ENCODE measurements at places on chromosomes 3 and 15.

DNA sequence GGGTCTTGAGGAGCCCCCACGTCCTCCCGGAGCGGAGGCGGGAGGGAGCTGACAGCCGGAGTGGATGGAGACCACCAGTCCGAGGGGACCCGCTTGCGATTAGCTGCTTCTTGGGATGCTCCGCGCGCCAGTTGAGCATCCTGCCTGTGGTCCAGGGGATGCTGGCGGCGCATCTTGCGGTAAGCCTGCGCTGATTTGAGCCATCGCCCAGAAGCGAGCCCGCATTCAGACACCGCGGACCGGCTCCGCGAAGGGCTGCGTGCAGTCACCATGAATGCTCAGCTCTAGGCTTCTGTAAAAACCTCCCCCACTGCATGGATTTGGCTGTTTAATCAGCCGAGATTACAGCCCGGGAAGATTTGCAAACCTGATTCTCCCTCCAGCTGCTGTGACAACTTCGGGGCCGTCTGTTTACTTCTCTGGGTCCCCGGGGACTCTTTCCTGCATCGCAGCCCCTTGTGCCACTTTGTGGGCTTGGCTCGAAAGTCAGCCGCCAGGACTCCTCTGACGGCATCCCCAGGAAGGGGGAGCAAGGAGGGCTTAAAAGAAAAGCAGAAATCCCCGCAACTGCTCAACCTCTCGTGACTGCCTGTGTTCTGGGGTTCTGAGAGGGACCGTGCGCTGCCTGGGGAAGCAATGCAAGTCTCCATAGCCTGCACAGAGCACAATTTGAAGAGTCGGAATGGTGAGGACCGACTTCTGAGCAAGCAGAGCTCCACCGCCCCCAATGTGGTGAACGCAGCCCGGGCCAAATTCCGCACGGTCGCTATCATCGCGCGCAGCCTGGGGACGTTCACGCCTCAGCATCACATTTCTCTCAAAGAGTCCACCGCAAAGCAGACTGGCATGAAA is 171.1 kb downstream of the KCNAB1 start:
- DNase-seq, result no peak

GRCh38 chr3:54563501-54564200 is 364.2 kb downstream of the LRTM1 start:
- DNase-seq, result no peak

DNA sequence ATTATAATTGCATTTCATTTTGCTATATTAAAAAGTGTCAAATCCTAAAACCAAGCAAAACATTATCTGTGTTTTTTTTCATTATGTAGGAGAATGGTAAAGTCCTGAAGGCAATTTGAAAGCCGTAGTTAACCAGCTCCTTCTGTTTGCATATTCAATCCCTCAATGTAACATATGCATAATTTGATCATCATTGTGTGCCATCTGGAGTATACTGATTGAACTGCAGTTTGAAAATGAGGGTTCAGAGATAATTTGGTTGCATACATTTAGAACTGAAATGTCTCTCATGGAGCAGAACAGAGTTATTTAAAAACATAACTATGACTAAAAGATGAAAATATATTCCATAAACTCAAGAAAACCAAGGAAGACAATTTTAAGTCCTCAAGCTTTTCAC is 518.6 kb downstream of the GBE1 start:
- DNase-seq, result no peak

DNA sequence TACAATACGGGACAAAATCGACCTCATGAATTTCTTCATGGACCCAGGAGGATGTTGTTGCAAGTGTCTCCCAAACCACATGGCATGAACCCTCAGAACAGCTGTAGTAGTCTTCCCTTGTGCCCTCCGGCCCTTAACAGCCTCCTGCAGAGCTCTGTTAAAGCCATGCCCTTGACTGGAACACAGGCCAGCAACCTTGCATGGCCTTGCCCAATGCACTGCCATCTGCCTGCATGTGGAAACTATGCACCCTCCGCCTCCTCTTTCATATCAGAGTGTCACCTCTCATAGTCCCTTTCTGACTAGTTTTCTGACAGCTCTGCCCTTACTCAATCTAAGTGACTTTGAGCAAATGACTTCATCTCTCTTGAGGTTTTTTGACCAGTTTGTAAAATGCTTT is 39.4 kb upstream of the TRIM71 start:
- DNase-seq, result no peak

DNA sequence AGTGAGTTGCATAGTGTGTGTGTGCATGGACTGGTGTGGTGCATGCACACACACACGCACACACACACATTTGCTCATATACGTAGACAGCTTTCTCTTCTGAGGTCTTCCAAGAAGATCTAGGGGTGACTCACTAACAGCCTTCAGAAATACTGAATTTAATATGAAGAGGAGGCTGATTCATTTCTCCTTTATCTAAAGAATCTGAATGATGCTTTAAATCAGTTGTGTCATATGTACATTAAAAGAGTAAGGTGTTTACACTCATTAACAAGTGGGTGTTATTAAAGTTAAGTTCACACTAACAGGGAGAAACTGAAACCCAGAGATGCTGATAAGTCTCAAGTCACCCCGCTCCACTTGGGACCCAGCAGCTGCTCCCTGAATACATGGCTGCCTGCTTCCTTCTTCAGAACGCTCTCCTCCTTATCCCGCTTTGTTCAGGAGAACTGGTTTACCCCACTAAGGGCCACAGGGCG is 22.0 kb downstream of the TMPRSS7 start:
- no peak for DNase-seq

GRCh38 chr3:12598890-12599289 is 42.0 kb downstream of the MKRN2 start:
- no peak for DNase-seq

- no peak for DNase-seq
These were observed 9.1 kb upstream of the ARHGEF3 start for GRCh38 chr3:56810577-56811545.

GRCh38 chr15:38707802-38708671 is 143.4 kb upstream of the RASGRP1 start:
- DNase-seq, result no peak

DNA sequence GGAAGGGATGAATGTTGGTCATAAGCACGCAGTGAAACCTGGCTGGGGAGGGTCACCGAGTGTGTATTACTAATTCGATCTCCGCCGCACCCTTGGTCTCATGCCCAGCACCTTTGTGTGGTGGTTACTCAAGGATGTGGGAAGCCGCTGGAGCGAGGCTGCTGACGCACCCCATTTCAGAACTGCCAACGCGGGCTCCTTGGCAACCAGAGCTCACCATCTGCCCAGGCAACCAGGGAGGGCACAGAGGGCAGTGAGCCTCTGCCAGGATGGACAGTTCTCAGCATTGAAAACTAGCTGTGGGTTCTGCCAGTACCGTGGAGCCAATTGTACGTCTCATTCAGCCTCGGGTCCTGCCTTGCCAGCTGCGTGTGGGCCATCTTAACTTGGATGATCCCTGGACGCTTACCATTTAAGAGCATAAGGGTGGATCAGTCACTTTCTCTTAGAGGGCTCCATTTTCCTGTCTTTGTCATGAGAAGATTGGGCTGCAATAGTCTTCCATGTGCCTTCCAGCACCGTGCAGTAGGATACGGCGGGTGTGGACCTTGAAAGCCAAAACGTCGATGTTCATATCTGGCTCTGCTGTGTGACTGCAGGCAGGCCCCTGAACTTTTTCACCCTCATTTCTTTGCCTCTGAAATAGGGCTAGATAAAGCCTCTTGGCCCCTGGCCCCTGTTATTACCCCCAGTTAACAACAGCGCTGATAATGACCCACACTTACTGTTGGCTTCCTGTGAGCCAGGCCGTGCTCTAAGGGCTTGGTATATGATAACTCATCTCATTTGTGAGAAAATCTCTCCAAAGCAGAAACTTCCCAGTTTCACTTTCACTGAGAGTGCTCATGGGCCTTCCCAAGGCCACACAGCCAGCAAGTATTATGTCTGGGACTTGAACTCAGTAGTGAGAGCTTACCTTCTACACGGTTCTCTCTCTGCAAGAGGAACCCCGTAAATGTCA is 238.8 kb downstream of the OPA1 start:
- peak; percentile 72 for DNase-seq

DNA sequence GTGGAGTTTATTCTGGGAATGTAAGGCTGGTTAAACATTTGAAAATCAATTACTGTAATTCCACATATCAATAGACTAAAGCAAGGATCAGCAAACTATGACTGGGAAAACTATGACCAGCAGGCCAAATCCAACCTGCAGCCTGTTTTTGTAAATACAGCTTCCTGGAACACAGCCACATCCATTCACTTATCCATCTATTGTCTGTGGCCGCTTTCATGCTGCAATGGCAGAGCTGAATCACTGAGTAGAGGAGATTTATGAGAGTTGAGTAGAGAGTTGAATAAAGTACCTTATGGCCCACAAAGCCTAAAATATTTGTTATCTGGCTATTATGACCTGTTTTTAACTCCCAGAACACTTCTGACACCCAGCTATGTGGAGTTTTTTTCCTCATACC is 12.2 kb downstream of the MYLK start:
- DNase-seq, result peak; percentile 61

DNA sequence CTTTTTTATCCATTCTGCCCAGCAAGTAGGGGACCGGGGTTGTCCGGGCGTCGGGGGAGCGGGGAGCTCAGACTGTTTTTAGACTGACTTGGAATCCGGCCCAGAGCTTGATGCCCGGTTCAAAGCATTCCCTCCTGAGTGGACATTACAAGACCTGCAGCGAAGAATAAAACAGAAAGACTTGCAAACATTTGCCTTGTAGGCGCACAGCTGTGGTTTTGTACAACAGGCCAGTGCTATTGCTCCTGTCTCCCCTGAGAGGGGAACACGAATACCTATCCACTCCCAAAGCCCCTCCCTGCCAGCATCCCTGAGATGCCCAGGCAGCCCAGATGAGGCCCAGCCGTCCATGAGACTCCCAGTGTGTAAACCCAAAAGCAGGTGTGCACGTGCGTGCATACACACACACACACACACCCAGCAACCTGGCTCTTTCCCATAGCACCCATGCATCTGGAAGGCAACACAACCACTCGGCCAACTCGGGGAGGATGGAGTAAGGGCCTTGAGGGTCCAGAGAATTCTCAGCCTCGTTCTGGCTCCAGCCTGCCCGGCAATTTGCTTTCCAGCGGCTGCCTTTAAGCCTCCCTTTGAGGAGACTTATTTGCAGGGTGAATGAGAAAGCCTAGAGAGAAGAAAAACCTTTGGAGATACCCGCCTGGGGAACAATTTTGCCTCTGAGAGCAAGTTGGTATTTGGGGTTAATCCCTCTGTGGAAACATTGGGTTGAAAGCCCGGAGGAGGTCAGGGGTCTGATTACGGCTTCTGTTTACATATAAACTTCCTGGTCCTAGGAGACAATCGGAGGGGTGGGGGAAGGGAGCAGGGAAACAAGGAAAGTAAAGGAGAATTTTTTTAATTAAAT is 161.0 kb upstream of the HES1 start:
- DNase-seq, result no peak

DNA sequence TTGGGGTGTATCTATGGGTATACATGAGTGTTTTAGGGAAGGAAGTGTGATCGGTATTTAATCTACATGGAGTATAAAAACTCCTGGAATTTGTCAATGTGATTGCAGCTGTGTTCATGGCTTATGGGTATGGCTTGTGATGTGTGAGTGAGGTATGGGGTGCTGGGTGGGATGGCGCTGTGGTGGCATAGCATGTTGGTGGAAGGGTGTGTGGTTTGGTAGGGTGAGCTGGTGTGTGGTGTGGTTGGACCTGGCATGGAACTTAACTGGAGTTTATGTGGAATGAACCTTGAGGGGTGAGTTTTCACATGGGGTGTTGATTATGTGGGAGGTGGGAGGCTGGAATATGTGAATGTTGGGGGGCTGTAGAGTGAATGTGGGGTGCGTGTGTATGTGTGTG is 492 bp upstream of the MOBP start:
- DNase-seq, result no peak

DNA sequence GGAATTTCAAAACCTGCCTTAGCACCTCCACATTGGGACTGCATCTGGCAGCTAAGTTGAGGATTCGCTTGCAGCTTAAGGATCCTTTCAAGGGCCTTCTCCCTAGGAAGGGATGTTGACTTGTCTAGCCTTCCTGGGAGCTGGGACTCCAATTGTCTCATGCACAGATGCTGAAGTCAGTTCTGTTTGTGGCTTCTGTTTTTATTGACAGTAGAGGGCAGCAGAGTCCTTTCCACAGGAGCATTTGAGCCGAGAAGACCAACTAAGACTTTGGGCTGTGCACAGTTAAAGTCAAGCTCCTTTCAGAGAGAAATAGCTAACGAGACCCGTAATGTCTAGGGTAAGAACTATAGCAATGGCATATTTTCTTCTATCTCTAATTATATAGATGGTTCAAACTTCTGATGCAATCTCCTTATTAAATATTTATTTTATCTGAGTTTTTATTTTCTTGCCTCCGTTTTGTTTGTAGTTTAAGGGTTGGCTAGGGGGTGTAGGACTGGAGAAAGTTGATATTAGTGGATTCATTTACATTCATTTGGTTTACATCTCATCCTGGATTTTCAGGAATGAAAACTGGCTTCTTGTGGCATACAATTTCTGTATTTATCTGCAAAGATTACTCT is 59.7 kb upstream of the KBTBD8 start:
- no peak for DNase-seq

- no peak for DNase-seq
These were observed 114.2 kb upstream of the UMPS start for GRCh38 chr3:124615896-124616543.

DNA sequence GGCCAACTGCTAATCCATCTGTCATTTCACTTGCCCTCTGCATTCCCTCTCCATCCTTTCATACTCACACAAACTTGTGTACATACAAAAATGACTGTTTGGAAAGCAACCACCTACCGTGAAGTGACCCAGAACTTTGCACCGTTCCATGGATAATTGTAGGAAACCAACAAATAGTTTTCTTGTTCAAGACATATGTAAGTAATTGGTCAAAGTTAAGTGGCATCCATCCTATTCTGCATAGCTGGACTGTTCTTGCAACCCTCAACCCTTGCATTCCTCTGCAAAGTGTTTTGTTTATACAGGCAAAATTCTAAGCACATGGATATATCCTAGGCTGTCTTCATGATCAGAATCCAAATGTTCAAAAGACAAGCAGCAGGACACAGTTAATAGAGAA is 592.5 kb downstream of the MECOM start:
- DNase-seq, result no peak

- DNase-seq, result no peak
These were observed 30.5 kb downstream of the OXSM start for GRCh38 chr3:25820366-25820765.

DNA sequence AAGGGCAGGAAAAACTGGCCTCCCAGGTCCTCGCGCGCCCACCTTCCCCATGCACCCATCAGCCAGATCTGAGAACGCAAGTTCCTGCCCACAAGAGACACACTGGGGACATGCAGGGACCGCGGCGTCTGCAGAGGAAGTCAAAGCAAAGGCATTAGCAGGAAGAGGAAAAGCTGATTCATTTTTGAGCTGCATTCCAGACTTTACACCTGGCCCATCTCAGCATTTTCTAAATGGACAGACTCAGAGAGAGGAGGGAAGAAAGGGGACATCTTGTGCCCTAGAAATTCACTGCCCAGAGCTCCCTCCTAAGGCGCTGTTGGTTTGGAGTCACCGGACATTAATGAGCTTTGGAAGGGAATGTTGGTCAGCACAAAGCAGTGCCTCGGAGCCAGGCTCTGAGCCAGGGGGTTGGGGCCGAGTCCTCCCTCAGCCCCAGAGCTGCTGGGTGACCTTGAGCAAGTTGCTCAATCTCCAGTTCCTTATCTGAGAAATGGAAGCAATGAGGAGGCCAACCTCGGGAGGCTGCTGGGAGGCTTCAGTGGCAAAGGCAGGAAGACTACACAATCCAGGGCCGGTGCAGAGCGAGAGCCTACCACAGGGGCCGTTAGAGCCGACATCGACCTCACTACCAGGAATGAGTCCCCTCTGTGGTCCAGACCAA is 150.5 kb upstream of the IQSEC1 start:
- no peak for DNase-seq

- no peak for DNase-seq
These were observed 4.7 kb upstream of the NRROS start for GRCh38 chr3:196634829-196635228.

GRCh38 chr15:39426552-39427532 is 154.0 kb upstream of the THBS1 start:
- peak; percentile 73 for DNase-seq

All from NCI-H1092 (cell line).